ENCODE measurements at places on chromosomes 13 and 19.

DNA sequence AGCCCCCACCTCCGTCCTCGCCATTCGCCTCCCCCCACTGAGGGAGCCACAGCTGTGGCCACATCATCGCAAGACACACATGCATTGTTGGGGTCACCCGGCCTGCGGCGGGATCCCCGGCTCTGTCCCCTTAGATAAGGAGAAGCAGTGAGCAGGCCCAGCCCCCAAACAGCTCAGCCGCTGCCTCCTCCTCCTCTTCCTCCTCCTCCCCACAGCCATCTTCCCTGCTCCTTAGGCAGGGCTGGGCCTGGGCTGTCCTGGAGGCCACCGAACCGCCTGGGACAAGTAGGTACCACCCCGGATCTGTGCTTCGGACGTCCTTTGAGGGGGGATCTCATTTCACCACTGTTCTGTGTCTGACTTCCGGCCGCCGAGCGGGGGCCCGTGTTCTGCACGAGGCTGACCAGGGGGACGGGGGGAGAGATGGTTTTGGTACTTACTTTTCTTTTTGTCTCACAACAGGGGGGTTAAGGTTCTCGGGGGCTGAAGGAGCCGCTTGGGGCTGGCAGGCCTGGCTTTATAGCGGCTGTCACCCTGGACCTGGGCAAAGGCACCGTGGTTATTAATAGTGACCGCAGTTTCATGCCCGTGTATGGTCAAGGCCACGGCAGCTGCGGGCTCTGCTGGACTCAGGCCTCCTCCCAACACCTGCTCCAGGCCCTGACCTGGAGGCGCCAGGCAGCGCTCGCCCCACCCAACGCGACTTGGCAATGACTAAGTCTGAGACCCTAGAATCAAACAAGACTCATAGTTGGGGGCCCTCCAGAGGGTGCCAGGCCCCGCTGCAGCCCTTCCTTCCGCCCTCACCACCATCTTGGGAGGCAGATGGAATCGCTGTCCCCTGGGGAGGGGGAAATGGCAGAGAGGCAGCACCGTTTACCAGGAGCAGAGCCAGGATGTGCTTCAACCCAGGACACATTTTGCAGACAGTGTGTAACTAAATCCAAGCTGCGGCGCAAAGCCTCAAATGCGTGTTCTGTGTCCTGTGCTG is 18.3 kb downstream of the NMRK2 start:
- no peak for DNase-seq

DNA sequence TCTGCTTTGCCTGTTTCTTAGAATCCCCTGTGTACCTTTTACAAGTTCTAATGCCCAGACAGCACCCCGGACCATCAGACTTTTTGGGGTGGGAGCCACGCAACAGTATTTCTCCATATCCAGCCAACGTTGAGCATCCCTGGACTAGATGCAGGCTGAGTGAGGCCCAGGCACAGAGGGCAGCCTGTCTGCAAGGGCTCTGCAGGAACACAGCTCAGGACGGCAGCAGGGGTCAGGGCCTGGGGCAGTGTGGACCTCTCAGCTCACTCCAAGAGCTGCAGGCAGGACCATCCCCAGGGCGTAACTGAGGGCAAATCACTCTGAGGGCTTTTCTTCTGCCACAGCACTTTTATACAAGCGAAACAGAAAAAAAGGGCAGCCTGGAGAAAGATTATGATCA is 95.8 kb downstream of the DNAJC15 start:
- no peak for DNase-seq

GRCh38 chr19:39401549-39402345 is 4.9 kb upstream of the ZFP36 start:
- DNase-seq, result no peak

DNA sequence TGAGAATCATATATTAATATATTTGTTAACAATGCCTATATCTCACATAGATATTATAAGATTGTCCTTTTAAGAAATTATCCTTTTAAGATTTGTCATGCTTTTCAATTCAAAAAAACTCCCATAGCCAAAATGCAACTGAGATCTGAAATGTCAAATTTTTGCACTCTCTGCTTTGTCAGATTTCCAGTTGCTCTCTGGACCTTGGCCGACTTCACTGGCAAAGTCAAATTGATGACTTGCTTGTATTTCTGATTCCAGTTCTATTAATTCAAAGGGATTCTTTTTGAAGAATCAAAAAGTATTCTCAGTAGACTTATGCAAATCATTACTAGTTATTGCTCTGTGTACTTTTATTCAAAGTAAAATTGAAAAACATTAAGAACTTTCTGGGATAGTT is 101.2 kb upstream of the SCEL start:
- DNase-seq, result no peak

GRCh38 chr19:49859682-49860335 is 7.6 kb downstream of the PNKP start:
- no peak for DNase-seq

GRCh38 chr13:74647211-74647610 is 513.0 kb upstream of the KLF12 start:
- DNase-seq, result no peak

DNA sequence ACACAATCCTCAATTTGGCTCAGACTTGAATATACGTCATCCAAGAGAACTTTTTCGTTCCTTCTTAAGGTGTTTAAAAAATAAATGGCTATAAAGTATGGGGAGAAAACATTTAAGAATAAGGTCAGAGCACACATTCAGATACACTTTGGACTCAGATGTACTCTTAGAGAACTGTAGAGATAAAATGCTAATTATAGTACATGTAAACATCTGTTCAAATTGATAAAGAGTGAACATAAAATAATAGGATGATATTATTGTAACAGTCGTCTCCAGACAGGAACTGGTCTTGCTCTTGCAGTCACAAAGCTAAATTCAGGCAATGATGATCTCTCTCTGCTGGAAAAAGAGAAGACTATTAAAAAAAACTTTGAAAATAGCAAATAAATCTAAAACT is 91.4 kb downstream of the RBM26 start:
- DNase-seq, result no peak

- DNase-seq, result peak; percentile 52
Observed at GRCh38 chr13:45047394-45048310, 58.3 kb downstream of the GPALPP1 start.
